SHP77 (cell line): ENCODE measurements at places on chromosomes 7 and 10.

- DNase-seq, result no peak
Measured at GRCh38 chr7:44162785-44163395, 21.8 kb upstream of the MYL7 start.

- no peak for DNase-seq
Measured at GRCh38 chr7:23062452-23062851, 43.1 kb upstream of the KLHL7 start.

DNA sequence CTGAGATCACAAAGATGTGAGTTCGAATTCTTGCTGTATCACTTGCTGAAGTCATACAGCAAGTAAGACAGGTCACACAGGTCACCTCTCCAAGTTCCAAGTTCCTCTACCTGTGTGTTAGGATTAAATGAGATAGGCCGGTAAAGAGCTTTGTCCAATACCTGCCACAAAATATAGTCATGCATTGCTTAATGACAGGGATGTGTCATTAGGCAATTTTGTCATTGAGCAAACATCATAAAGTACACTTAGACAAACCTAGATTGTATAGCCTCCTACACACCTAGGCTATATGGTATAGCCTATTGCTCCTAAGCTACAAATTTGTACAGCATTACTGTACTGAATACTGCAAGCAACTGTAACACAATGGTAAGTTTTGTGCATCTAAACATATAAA, 469.4 kb downstream of the KCNMA1 start:
- DNase-seq, result no peak

DNA sequence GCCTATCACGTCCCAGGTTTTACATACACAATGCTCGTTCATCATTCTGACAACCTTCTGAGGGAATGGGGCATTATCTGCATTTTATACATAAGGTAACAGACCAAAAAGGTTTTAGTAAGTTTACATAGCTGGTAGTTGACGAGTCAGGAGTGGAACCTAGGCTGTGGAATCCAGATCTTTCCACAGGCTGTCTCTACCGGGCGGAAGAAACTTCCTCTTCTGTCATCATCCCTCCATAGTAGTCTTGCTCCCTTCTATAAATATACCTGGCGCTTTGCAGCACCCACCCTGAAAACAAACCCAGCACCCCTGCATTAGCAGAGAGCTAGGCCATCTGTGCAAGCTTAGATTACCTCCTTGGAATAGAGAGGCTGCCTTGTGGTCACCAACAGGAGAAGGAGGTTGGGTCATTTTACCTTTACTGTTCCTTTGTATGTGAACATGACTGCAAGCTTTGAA, 1.3 kb downstream of the TSPAN13 start:
- DNase-seq, result peak; percentile 16

GRCh38 chr7:47937065-47937687, 11.1 kb downstream of the PKD1L1 start:
- DNase-seq, result no peak

DNA sequence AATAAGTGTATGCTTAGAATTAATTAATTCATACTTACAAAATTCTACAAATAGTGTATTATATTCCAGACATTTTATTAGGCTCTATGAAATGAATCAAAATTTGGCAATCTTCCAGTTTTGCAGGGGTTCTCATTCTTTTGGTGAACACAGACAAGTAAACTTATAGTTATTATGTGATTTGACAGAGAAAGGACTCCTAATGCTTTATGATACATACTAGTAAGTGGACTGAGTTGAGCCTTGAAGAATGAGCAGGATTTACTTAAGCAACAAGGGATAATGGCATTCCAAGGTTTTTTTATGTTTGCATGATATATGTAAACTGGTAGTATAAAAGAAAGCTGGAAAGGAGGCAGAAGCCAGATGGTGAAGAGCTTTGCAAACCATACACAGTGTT, 145.7 kb upstream of the FERD3L start:
- DNase-seq, result no peak

DNA sequence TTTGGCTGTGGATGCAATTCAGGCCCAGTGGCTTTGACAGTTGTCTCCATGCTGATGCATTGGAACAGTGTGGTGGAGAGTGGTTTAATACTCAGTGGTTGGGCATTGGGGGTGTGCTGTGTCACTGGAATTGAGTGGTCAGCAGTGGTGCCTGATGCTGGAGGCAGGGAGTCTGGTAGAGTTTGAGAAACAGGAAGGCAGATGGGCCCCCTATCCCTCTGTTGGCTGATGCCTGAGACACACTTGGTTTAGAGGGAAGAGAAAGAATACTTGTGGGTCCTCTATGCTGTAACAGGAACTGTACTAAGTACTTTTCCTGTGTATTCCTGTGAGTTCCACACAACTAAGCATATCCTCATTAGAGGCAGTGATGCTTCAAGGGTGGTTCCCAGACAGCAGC, 55.4 kb downstream of the EEPD1 start:
- DNase-seq, result no peak

DNA sequence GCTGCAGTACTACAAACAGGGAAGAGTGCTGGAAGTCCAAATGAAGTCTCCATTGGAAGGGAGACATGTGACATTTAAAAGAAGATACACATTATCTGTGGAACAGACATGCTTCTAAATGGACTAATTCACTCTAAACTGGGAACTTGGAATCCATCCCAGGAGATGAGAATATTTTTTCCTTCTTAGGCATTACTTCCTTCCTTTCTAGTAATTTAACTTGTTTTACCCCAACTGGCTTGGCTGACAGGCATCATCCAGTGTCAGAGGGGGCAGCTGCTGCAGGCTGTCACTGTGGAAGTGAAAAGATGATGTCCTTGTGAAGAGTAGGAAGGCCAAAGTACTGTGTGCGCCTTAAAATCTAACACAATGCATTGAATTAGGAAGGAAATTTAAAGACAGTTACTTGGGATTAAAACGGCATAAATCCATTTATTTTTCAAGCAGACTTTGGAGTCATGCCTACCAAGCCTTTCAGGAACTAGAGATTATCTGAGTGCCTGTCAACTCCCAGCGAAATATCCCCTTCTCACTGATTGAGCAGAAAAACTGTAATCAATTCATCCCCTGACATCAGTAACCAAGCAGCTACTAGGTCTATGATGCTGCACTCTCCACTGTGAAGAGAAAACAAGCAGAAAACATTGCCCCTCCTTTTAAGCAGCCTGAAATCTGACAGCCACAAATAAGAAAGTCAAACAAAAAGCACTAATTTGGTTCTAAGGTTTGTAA, 161.2 kb downstream of the DGKI start:
- no peak for DNase-seq

- no peak for DNase-seq
Measured at GRCh38 chr7:44936322-44936721, 42.5 kb downstream of the MYO1G start.

GRCh38 chr7:12323415-12323814, 80.2 kb downstream of the VWDE start:
- no peak for DNase-seq

- no peak for DNase-seq
Measured at GRCh38 chr10:45627412-45628048, 45.0 kb downstream of the ZFAND4 start.

GRCh38 chr7:29574659-29575058, 11.0 kb downstream of the PRR15 start:
- no peak for DNase-seq

- DNase-seq, result peak; percentile 64
Measured at GRCh38 chr7:43700059-43700501, 29.2 kb downstream of the COA1 start.

GRCh38 chr7:114368492-114368891, 46.1 kb upstream of the FOXP2 start:
- DNase-seq, result no peak

GRCh38 chr7:35526645-35527044, 168.3 kb downstream of the HERPUD2 start:
- no peak for DNase-seq

GRCh38 chr10:94462130-94462529, 59.8 kb downstream of the TBC1D12 start:
- DNase-seq, result no peak

DNA sequence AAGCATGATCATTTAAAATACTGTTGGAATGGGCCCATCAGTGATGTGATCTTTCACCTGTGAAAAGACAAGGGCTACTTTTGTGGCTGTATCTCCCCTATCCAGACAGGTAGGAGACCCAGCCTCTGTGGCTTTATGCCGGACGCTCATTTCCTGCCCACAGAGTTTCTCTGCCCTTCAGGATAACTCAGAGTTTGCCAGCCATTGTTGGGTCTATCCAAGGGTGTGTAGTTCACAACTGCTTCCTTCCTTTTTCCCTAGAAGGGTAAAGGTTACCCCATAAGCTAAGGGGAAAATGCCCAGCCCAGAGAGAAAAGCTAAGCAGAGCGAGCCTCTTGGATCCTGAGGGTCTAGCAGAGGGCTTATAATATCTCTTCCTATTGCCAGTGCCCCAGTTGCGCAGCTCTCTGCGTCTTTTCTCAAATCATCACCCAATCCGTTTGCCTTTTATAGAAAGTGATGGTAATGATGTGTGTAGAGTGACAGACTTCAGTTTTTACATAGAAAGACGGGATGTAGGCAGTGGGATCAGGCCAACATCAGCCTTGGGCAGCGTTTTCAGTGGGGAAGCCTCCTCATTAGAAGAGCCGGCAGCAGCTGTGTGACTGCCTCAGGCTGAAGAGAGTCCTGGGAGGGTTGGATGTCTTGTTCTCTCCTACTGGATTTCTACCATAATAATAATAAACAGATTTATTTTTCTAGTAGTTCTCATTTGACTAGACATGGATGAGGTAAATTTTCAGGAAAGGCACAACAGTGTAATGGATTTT, 80.5 kb downstream of the MET start:
- DNase-seq, result no peak

GRCh38 chr7:46534664-46535588, 613.9 kb upstream of the IGFBP3 start:
- DNase-seq, result no peak

DNA sequence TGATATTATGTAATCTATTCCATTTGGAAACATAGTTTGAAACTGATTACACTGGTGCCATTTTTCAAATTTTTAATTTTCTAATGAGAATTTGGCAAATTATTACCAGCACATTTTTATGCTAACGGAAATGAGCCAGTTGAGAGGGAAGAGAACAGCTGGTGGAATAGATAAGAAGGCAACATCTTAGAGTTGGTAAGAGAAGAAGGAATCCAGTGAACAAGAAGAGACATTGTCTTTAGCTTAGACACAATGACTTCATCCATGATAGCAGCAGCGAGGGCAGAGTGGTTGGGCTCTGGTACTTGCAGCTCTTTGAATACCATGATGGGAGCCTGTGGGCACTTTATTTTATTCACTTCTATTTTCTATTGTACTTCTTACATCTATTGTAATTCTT, 89.6 kb downstream of the CHRM2 start:
- DNase-seq, result no peak

- no peak for DNase-seq
Measured at GRCh38 chr10:48973065-48973464, 33.4 kb upstream of the LRRC18 start.

DNA sequence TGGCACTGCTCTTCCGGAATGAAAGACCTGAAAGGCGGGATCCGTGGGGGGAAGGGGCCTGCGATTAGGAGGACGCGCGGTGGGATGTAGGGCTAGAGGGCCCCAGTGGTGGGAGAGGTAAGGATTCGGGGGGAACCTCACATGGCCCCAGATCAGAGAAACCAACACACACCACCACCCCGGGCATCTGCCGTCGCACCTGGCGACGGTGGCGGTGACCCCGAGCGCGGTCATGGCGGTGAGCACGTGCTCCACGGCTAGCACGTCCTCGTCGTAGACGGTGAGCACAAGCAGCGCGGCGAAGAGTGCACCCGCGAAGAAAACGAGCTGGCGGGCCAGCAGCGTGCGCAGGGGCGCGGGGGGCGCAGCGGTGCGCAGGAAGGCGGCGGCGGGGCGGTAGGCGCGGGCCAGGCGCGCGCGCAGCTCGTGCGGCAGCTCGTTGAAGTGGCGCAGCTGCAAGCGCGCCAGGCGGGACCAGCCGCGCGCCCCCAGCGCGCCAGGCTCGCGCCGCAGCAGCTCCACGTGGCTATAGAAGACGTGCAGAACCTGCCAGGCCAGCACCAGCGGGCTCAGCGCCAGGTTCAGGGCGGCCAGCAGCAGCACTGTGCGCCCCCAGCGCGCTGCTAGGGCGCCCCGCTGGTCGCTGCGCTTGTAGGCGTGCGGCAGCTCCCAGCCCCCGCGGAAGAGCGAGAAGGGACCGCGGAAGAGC, 5.7 kb downstream of the ATG9B start:
- no peak for DNase-seq

- no peak for DNase-seq
Measured at GRCh38 chr7:36155811-36156361, 2.8 kb downstream of the EEPD1 start.

- no peak for DNase-seq
Measured at GRCh38 chr7:28666154-28666553, 253.8 kb downstream of the CREB5 start.

GRCh38 chr10:51204066-51204465, 129.8 kb downstream of the PRKG1 start:
- DNase-seq, result no peak

DNA sequence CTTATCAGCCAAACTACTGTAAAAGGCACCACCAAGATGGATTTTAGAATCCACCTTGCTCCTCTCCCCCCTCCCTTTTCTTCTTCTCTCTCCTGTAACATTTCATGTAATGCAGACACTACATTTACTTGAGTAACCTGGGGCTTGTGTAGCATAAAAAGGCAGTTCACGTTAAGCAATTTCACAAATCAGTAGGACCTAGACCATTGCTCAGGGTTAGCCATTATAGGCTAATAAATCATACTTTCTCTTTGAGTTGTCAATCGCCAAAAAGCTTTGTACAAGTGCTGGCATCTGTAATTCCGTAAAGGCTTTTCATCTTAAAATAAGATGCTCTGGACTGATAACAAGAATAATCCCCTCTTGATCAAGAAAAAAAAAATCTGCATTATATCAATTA, 224.7 kb downstream of the GLI3 start:
- no peak for DNase-seq

GRCh38 chr7:41403291-41403690, 299.6 kb downstream of the INHBA start:
- DNase-seq, result no peak

GRCh38 chr7:38465956-38466355, 165.2 kb downstream of the AMPH start:
- no peak for DNase-seq

DNA sequence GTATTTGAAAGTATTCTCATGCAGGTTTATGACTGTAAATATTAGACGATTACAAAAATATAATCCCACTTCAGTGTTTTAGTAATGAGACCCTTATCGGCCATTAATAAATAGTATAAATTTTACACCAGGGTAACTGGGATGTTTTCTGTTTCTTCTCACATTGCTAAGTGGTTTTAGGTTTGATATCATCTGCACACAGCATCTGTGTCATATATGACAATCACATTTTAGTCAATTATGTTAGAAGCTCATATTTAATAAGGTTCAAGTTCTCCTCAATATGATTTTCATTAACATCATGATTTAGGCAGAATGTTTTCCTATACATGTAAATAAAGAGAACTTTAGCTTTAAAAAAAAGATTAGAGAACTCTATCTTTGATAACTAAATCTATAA, 66.8 kb downstream of the ATAD1 start:
- DNase-seq, result no peak

GRCh38 chr7:91465595-91466061, 201.4 kb downstream of the FZD1 start:
- DNase-seq, result no peak

GRCh38 chr10:50653758-50654157, 30.0 kb upstream of the SGMS1 start:
- DNase-seq, result no peak

- no peak for DNase-seq
Measured at GRCh38 chr10:132565516-132566209, 28.1 kb downstream of the INPP5A start.

GRCh38 chr7:148723846-148724245, 25.1 kb downstream of the CUL1 start:
- DNase-seq, result no peak

- DNase-seq, result no peak
Measured at GRCh38 chr10:112218960-112219359, 35.4 kb upstream of the GPAM start.
